Stimulated activated CD4-positive, alpha-beta T cell treated with anti-CD3 and anti-CD28 coated beads, Interleukin-4, amount 100 ng/mL, for 1 hour (primary cell): ENCODE measurements at places on chromosomes 5 and 9.

DNA sequence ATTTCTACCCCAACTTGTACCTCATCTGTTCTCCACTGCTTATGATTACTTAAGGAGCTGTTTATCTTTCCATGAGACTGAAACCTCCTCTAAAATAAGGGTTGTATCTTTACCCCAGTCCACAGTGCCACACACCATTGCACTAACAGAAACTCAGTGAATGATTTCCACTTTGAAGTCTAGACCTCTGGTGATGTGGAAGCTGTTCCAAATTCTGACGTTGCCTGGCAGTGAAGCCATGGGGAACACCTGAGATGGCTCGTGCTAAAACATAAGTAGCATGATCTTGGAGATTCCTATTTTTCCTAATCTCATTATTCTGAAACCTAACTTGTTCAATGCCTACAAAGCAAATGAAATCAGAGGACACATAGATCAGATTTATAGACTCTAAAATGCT lies 583.2 kb downstream of the EBF1 start:
- DNase-seq, result no peak

DNA sequence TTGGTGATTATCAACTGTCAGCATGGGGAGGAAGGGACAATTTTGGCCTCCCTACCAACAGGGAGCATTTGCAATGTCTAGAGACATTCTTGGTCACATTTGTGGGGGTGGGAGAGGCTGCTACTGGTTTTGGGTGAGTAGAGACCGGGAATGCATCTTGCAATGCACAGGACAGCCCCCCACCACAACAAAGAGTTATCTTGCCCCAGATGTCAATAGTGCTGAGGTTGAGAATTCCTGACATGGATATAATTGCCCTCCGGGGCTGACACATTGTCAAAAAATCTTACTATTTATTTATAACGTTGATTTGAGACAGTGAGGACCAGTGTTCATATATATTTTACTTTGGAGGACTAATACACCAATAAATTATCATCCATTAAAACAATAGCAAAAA lies 316.1 kb downstream of the PSAT1 start:
- DNase-seq, result no peak

DNA sequence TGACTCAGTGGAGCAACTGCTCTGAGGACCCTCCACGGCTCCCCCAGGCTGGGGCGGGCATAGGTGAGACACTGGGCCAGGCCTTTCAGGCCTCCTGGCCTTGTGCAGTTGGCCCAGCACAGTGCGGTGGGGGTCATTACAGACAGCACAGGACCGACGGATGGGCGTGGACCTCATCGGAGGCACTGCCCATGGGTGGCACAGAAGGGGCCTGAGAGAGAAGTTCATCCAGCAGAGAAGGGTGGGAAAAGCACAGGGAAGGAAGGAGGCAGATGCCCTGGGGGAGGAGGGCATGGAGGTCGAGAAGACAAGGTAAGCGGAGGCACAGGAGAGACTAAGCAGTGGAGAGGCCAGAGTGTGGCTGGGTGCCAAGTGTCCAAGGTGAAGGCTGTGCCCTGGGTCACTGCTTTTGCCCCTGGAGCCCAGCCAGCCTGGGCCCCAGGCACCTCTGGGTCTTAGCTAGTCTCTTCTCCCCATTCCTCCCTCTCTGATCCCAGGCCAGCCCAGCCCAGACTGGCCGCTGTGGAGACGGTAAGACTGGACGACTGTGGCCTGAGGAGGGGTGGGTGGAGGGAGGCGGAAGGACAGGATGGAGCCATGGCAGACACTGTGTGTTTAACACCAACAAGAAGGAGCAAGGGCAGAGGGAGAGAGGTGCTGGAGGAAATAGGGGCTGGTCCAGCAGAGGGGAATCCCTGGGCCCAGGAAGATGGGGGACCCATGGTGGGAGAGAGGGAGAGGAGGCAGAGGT lies 5.7 kb downstream of the IL3 start:
- DNase-seq, result no peak

- no peak for DNase-seq
These were observed 81.9 kb downstream of the PRR16 start for GRCh38 chr5:120545951-120546350.

DNA sequence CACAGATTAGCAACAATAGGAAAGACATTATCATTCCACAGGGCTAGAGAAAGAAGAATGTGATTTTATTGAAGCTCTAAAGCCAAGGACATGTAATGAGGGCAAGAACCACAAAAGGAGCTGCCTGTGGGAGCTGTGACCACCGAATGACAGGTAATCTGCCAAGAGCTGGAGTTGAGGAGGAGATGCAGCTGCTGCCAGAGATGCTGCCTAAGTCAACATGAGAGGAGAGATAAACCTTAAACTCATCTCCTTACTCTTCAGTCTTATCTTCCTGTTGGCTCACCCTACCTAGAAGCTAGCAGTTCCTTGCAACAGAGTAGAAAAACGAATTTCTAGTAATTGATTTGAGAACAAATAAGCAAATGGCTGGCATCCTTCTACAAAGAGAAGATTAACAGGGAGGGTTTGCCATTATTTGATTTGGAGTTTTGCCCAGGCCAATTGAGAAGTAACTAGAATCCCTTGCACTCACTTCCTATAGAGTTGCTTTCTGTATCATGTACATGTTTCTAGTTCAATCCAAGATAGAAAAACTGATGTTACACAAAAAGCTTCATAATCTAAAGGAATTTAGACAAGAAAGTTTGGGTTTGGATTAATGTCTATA lies 539.2 kb downstream of the TLE1 start:
- DNase-seq, result no peak

DNA sequence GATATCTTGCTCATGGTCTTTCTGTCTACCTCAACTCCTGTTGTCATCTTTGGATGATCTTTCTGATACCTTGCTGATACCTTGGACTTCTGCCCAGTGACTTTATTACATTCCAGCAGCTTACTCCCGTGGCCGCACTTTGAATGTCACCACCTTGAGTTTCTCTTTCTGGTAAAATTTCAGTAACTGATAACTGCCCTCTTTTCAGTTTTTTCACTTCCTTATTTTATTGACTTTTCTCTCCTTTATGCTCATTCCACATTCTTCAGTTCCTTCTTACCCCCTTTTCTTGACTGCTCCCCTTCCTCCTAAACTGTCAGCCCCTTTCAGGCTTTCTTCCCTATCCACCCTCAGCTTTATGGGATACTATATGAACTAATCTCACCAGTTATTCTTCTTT lies 7.0 kb upstream of the FBXO4 start:
- DNase-seq, result no peak

DNA sequence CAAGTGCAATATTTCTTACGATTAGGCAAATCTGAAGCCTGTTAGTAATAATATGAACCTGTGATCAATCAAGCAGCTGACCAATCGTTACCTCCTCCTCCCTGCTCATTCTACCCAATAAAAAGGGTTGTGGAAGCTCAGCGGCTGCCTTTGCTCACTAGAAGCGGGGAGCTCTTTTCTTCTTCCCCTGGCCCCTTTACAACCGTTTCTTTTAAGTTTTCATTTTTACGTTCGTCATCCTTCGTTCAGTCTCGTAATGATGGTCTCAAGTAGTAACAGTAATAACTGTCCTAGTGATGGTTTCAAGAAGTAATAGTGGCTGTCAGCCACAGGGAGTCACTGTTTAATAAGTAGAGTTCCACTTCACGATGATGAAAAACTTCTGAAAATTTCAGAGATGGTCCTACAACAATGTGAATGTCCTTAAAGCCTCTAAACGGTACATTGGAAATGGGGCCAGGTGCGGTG lies 6.2 kb downstream of the UGT3A2 start:
- DNase-seq, result no peak

- no peak for DNase-seq
These were observed 105.1 kb downstream of the PLK2 start for GRCh38 chr5:58354827-58355226.

GRCh38 chr5:65150599-65151304 lies 331.0 kb downstream of the ADAMTS6 start:
- DNase-seq, result no peak

- no peak for DNase-seq
These were observed 50.8 kb downstream of the DTWD2 start for GRCh38 chr5:118937393-118938061.

DNA sequence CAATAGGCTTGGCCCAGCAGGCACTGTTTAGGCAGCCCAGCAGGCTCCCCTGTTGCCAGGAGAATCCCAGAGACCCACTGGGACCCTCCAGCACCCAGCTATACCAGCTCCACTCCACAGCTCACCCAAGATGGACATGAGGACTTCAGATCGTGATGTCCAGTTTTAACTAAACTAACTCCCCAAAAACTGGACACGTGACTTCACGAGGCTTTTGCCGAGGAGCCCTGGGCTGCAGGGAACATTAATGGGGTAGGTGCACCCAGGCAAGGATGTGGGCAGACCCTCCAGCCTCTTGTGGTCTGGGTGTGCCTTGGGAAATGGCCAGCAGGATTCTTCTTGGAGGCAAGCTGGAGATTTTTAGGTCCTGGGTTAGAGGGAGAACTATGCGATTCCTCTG lies 8.9 kb upstream of the NKD2 start:
- DNase-seq, result no peak

- no peak for DNase-seq
These were observed 30.0 kb upstream of the FCN2 start for GRCh38 chr9:134850611-134851010.

GRCh38 chr9:3471883-3472282 lies 53.9 kb downstream of the RFX3 start:
- no peak for DNase-seq

DNA sequence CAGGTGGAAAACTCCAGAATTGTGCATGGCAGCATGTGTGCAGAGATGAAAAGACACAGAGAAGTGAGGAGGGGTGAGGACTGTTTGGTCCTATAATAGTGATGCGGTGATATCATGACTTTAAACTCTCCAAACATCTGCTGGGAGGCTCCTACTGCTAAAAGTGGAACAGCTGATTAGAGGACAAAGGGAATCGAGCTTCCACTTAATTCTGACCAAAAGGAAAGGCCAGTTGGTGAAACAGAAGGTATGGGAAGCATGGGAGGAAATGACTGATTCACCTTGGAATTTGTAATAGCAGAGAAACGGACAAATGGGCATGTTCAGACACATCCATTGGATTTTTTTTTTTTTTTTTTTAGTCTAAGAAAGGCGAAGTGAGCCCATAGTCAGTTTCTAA lies 67.5 kb upstream of the MAMDC2 start:
- no peak for DNase-seq

DNA sequence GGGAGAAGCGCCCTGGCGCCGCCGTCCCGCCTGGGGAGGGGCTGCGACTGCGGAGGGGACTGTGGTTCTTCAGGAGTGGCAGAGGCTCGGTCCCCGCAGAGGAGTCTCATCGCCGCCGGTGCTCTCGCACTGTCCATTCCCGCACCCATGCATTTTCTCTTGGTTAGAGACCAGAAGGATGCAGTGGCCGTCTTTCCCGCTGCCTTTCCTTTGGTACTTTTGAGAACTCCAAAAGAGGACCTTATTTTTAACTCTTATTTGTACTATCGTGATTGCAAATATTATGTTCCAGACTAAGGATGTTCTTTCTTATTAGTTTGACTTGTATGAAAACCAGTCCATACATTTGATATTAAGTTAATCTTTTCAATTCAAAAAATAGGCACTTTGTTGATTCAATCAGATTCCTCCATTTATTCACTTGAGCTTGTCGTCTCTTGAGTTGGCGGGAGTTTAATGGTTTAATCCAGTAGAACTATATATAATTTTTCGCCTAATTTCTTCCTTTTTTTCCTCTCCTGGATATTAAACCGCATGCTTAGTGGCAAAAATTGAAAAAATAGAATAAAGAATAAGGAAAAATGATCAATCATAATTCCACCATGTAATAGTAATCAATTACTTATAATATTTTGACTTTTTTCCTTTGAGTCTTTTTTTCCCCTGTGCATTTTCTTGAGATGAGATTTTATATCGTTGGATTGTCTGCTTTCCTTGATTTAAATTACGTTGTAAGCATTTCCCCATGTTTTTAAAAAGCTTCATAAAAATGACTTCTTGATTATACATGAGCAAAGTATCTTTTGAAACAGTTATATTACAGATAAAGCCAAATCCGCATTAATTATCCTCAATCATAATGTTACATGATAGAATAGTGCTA lies 861 bp downstream of the ZFYVE16 start:
- DNase-seq, result peak; percentile 46

GRCh38 chr5:14790220-14790619 lies 81.4 kb downstream of the ANKH start:
- DNase-seq, result no peak

- no peak for DNase-seq
These were observed 49.4 kb upstream of the NEURL1B start for GRCh38 chr5:172591636-172592035.

- DNase-seq, result no peak
These were observed 178.1 kb downstream of the SGCD start for GRCh38 chr5:156505101-156505500.

DNA sequence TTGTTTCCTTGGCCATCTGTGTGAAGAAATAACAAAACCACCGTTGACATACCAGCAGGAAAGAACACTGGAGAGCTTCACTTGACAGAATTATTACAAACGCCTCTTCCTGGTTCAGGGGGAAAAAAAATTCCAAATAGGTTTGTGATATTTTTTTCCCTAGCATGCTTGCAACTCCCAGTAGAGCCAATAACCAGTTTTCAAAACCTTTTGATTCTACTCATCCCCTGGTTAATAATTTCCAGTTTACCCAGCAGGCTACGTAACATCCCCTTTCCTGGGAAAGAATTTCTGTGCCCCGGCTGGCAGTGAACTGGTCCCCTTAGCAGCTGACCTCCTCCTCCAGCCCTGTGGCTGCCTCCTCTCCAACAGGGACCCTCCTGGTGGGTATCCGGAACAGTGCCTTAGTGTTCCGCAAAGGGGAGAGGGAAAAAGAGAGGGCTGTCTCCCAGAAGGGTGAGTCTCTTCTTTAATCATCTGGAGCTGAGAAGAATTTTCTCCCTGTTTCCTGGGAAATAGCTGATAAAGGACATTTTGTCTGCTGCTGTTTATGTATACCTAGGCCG lies 72.8 kb upstream of the BOD1 start:
- no peak for DNase-seq

GRCh38 chr5:176727983-176728675 lies 80.8 kb downstream of the TSPAN17 start:
- DNase-seq, result no peak

GRCh38 chr9:93814077-93814956 lies 140.8 kb downstream of the BARX1 start:
- no peak for DNase-seq
